Cardiac atrium fibroblast (primary cell): ENCODE measurements at places on chromosomes 1 and 21. TPM values are rescaled to one million over a fixed set of nuclear protein-coding genes. Genes with fewer than 3 reads are reported as not detected.

OR6K3 gene
- total RNA-seq = not detected in 2 replicates

TNFSF4 gene
- total RNA-seq = 2.2 and 5.3 TPM in 2 replicates

SHISAL2A gene
- not detected in 2 replicates for total RNA-seq

CAMK2N1 gene
- total RNA-seq = 5.4 and 11.2 TPM in 2 replicates

SEC16B gene
- 1.8 TPM in 2 replicates for total RNA-seq

BEND5 gene
- 3.7 and 4.2 TPM in 2 replicates for total RNA-seq

FALEC gene
- not detected in 2 replicates for total RNA-seq

KCNK2 gene
- total RNA-seq = under 0.01 and 1.6 TPM in 2 replicates

PYHIN1 gene
- not detected in 2 replicates for total RNA-seq

DHX9 gene
- 67.2 and 99.1 TPM in 2 replicates for total RNA-seq

PITHD1 gene
- 21.7 and 29.3 TPM in 2 replicates for total RNA-seq

CSF3R gene
- total RNA-seq = under 0.01 TPM in 1 of 2 replicates, not detected in the other

IGFN1 gene
- total RNA-seq = 0.18 TPM in 1 of 2 replicates, not detected in the other

URB1 gene
- total RNA-seq = 10.5 and 14.3 TPM in 2 replicates

ANKRD34A gene
- total RNA-seq = 0.16 and 0.18 TPM in 2 replicates

CFHR2 gene
- total RNA-seq = not detected in 2 replicates

FAAH gene
- 0.54 and 3.4 TPM in 2 replicates for total RNA-seq

PTPN14 gene
- total RNA-seq = 36.5 and 39.0 TPM in 2 replicates

GPR161 gene
- 5.8 and 10.5 TPM in 2 replicates for total RNA-seq

DNAJC28 gene
- total RNA-seq = 0.72 and 0.81 TPM in 2 replicates

TESK2 gene
- total RNA-seq = 1.8 and 2.8 TPM in 2 replicates

SH2D2A gene
- total RNA-seq = 0.18 TPM in 1 of 2 replicates, not detected in the other

PTGFRN gene
- 156 and 189 TPM in 2 replicates for total RNA-seq

DDI2 gene
- total RNA-seq = 6.6 and 7.8 TPM in 2 replicates

CAPN8 gene
- not detected in 2 replicates for total RNA-seq

IFI44L gene
- total RNA-seq = 2.3 and 9.6 TPM in 2 replicates

TMIGD3 gene
- total RNA-seq = not detected in 2 replicates

FMO3 gene
- total RNA-seq = 1.1 and 1.3 TPM in 2 replicates

G0S2 gene
- 14.8 and 34.5 TPM in 2 replicates for total RNA-seq

SLC22A15 gene
- 1.5 and 4.0 TPM in 2 replicates for total RNA-seq

KDM1A gene
- total RNA-seq = 59.0 and 63.5 TPM in 2 replicates

TMEM222 gene
- total RNA-seq = 36.8 and 48.8 TPM in 2 replicates

PCP4 gene
- total RNA-seq = not detected in 2 replicates

SIM2 gene
- not detected in 2 replicates for total RNA-seq

MANEAL gene
- 0.54 TPM in 1 of 2 replicates, not detected in the other for total RNA-seq

GBP7 gene
- not detected in 2 replicates for total RNA-seq

ALX3 gene
- total RNA-seq = not detected in 2 replicates
